Osteoblast (primary cell): ENCODE measurements at places on chromosomes 6 and 20. TPM values are rescaled to one million over a fixed set of nuclear protein-coding genes. Genes with fewer than 3 reads are reported as not detected.

The PLTP gene
- 15.3 and 21.7 TPM in 2 replicates for total RNA-seq

The PIGU gene
- 8.3 and 9.0 TPM in 2 replicates for total RNA-seq

The CITED2 gene
- 180 and 223 TPM in 2 replicates for total RNA-seq

The CCN2 gene
- total RNA-seq: 221 and 272 TPM in 2 replicates

The NOX3 gene
- total RNA-seq: not detected in 2 replicates

DNA sequence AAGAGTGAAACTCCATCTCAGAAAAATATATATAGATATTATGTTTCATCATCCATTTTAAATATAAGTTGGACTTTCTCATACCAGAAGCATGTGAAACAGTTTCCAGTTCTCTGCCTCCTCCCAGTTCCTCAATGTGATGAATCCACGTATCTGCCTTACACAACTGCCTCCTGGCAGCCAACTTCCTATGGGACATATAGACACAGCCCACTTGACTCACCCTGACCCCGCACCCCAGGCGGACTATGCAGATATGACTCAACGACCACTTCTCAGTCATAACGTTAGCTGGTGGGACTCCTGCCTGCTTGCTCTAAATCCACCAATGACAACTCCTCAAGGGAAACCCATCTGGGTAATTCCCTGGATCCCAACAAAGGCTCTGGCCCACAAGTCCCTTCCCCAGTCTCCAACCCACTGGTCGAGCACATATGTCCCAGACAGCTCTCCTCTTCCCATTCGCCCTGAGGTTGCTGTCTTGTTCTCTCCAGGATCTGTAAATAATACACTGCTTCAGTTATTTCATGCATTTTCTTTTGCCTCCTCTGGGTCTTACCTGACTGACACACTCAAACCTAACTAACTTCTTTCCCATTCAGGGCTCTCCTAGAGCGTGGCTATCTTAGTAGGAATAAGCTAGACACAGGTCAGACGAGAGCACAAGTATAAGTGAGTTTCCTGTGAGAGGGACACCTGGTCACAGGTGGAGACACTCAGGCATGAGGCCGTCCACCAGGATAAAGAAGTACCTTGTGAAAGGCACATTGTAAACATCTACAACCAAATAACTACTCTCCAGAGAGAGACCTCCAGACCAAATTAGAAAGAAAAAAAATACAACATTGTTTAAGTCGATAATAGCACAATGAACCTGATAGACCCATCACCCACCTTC is 548.5 kb downstream of the CD83 start:
- peak; percentile 91 for DNase-seq

DNA sequence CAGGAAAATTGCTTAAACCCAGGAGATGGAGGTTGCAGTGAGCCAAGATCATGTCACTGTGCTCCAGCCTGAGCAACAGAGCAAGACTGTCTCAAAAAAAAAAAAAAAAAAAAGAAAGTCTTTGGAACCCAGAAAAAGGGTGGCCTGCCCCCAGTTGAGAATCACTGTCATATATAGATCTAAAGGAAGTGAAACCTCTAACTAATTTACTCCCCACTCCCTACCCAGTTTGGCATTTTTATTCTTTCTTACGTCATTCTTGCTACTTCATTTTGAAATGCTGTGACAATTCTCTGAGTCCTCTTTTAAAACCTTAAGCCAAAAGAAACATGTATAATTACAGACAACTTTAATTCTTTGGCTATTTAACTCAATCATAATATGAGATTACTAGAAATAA is 254.8 kb downstream of the CDC5L start:
- no peak for DNase-seq

DNA sequence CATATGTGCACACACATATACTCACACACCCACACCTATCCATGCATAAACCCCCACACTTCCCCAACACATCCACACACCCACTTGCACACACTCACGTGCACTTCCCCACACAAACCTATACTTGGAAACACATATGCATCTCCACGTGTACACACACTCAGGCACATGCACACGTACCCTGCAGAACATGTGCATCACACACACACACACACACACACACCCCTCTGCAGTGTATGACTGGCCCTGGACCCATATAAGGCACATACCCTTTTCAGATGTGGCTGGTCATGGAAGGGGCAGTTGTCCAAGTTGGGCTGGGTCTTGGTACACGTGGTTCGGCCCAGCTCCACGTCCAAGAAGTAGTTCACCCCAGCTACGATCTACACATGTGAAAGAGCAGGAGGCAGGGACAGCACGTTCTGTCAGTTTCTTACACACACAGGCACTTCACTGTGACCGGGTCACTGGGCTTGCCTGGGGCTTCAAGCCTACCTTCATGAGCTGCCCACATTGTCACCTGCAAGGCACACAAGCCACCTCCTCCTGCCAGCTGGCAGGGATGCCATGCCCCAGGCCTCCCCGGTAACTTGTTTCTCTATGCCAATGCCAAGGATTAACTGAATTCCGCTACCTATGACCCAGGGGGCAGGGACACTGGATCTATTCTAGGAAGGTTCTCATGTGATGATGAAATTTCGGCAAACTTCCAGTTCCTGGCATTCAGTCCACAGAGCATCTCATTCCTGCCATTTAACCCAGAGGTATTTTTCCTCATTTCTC is 2.6 kb downstream of the CST3 start:
- DNase-seq: peak; percentile 62

GRCh38 chr6:28399350-28400121 is at the start of gene ZSCAN12:
Gene ZSCAN12 (minus strand): TSS chr6:28399747. CDS start chr6:28398405, 1,342 bp downstream.
- peak; percentile 87 for DNase-seq

DNA sequence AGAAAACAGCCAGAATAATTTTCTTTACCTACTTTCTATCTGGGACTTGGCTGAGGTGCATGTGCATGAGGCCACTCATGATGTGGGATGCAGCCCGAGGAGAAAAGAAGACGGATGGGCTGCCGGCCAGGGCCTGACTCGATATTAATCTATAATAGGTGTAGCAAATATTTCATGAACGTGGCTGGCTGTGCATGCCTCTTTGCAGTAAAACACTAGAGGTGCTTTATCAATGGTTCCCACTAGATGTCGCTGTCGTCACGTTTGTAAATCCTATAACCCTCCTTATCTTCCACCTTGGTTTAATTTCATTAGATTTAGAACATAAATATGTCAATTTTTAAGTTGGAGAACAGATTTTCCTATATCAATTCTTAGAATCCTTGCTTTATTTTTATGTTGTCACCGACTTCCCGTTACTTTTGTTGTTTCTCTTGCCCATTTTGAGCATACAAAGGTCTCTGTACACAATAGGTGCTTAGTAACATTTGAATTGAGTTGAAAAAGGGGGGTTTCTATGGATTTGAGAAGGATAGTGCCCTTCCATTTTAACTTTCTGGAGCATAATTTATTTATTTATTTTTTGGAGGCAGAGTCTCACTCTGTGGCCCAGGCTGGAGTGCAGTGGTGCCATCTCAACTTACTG is 19.6 kb upstream of the FERMT1 start:
- peak; percentile 83 for DNase-seq

DNA sequence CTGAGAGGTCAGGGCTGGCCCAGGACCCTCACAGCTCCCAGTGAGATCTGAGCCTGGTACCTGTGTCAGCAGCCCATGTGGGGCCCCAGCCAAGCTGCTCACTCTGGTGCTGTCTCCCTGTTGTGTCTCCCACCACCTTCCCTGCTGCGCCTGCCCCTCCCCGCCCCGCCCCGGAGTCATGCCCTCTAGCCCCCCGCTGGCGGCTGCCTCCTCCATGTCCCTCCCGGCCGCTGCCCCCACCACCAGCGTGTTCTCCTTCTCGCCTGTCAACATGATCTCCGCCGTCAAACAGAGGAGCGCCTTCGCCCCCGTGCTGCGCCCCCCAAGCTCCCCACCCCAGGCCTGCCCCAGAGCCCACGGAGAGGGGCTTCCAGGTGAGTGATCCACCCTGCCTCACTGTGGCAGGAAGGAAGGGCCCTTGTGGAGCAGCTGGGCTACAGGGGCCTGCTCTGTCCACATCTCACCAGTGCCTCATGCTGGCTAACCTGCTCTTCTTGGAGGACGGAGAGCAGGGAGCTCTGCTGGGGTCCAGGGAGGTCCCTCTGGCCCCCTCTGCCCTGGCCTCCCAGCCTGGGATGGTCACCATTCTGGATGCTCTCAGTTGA is 44.9 kb downstream of the CPXM1 start:
- peak; percentile 73 for DNase-seq

DNA sequence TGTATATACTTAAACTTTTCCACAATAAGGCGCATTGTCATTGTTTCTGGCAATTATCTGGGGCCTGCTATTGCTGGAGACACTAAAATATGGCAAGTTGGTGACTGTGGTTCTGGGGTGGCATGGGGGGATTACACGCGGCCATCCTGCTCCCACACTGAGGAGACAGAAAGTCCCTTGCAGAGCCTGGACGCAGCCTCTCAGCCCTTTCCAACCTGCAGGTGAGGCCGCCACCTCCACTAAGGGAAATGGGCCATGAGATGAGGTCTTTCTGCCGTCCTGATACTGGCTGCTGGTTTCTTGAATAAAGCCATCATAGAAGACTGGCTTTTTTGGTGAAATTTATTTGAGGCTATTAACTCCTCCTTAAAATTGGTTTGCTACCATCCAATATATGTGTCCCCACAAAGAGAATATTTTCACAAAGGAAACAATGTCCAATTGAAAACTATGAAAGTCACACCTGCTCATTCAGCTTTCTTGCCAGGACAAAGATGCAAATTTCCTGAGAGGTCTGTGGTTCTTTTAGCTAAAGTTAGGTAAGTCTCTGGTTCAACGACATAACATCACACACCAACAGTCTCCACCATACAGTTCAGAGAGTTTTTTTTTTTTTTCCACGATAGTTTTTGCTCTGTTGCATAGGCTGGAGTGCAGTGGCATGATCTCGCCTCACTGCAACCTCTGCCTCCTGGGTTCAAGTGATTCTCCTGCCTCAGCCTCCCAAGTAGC is 13.0 kb downstream of the TXNDC5 start:
- DNase-seq: no peak

DNA sequence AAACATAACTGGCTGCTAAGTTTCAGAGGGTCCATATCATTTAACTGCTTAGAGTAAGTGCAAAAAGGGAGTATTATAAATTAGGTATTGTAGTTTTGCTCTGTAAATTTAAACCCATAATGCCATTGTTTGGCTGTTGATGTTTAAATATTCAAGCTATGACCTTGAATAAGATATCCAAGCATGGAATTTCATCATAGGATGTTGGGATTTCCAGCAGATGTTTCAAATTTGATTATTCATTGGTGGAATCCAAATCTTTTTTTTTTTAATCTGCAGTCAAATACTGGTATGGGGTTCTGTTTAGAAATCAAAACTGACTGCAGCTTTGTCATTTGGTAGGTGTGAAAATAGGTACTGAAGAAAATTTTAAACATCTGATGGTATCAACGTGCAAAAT is 161.0 kb downstream of the KHDC1L start:
- no peak for DNase-seq

DNA sequence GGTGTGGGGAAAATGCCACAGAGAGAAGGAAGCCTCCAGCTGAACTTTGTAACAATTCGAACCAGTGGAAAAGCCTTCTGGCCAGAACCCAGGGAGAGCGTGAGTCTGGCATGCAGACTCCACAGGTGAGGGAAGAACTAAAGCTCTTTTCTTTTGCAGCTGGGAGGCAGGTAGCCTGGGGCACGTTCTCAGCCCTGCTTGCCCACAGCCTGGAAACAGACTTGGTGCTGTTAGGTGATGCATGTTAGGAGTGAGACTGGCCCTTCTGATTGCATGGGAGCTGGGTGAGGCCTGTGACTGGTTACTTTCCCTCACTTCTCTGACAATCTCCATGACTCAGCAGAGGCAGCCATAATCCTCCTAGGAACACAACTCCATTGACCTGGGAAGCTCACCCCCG is 34.2 kb downstream of the PROKR2 start:
- DNase-seq: no peak

DNA sequence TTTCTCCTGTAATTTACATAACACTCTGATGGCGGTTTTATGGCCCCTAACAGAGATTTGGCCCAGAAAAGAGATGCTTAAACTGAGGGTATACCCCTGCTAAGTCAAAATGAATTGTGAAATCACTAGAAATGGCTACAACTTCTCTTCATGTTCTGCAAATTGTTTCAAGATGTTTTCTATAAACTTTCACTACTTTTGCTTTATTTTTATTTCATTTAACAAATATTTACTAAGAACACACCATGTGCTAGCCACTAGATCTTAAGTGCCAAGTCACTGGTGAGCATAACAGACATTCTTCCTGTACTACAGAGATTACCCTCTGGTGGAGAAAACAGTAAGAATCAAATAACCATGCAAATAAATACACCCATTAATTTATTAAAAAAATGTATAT is 87.6 kb downstream of the KCNQ5 start:
- DNase-seq: no peak

- DNase-seq: peak; percentile 80
These were observed 32.4 kb downstream of the TRAF3IP2 start for GRCh38 chr6:111573131-111573883.

- no peak for DNase-seq
These were observed 452.1 kb upstream of the PLCB4 start for GRCh38 chr20:8616792-8617191.

DNA sequence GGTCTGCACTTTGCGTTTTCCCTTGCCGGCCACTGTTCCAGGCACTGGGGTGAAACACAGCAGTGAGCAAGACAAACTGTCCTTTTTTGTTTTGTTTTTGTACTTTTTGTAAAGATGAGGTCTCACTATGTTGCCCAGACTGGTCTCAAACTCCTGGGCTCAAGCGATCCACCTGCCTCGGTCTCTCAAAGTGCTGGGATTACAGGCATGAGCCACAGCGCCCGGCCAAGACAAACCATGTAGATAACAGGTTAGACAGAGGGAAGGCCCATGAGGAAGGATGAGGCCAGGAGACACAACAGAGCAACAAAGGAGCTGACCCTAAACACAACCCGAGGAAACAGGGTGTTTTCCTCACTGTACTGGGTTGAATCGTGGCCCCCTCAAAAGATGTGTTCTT is 165.4 kb downstream of the NFATC2 start:
- no peak for DNase-seq
